Forelimb muscle (tissue), 1 donor: ENCODE measurements at places on chromosomes 16 and 17. TPM values are rescaled to one million over a fixed set of nuclear protein-coding genes. Genes with fewer than 3 reads are reported as not detected.

Gene TMEM235
- polyA plus RNA-seq: not detected

Gene ABCC11
- 0.18 TPM for polyA plus RNA-seq

- no peak for DNase-seq
Measured at GRCh38 chr16:85550953-85551924, 61.9 kb upstream of the GSE1 start.

DNA sequence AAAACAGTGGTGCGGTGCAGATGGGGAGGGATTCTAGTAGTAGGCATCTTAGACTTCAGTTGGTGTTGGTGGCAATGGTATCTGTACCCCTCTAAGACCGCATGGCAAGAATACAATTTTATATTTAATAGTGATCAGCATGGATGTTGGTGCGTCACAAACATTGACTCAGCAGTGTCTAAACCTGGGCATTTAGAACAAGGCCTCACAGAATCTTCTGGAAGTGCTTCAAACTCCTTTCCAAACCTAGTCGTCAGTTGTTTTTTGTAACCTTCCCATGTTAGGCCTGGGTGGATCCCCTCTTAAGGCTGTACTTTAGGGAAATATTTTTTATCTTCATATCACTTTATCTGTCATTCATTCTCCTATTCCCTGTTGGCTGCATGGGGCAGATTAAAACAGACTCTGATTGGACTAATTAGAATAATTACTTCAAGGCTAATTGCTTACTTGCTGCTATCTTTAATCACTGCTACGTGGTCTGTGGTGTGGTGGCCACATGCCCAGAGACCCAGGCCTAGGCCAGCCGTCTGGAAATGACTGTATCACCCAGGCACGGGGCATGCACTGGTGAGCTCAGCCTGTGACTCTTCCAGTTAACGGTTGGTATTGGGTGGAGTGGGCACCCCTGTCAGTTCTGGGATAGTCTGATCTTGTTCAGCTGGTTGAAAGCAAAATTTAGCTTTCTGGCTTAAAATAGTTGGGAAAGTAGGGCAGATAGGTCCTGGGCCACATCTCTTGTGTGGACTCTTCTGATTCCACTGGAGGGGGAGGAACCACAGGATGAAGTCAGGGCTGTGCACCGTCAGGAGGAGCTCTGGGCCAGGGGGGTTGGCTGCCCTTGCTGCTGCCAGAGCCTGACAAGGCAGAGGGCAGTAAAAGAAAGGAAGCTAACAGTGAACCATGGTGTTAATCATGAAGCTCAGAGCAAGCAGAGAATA lies 4.5 kb downstream of the ALKBH5 start:
- no peak for DNase-seq

DNA sequence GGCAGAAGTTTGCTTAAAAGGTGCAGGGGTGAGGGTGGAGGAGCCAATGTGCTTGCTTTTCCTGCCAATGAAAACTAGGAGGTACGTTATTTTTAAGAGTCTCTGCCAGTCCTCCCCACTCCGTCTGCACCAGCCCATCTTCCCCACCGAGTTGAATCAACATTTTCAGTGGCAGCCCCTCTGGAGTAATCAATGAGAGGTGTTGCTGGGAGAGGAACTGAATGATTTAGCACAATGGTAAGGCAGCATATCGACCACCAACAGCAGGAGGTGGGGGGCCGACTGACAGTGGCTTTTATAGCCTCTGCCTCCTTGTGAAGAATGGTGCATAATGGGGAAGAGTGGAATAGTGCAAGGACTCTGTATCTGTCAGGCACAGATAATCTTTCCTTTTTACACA lies 1465.0 kb upstream of the GOT2 start:
- no peak for DNase-seq

GRCh38 chr16:88465387-88465983 lies 12.4 kb downstream of the ZFPM1 start:
- DNase-seq: no peak

- no peak for DNase-seq
Measured at GRCh38 chr17:4142107-4142900, 526 bp downstream of the ZZEF1 start.

- DNase-seq: no peak
Measured at GRCh38 chr16:4874666-4875065, 27.4 kb downstream of the UBN1 start.

DNA sequence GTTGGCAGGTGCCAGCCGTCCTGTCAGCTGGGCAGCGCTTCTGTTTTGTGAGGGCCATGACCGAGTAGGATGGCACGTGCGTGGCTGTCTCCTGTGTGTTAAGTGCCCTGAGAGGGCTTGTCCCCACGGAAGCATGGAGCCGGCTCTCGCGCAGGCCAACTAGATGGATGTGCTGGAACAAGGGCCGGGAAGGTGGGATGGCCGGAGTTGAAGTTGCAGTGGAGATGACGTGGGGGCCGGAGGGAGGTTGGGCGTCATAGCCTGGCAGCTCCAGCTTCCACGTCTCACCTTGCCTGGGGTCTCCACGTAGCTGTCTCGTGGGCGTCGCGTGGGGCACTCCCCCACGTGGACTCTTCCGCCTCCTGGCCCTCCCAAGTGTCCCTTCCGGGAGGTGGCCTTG lies 27.7 kb downstream of the TBCD start:
- DNase-seq: no peak

- no peak for DNase-seq
Measured at GRCh38 chr16:10136916-10137315, 45.3 kb downstream of the GRIN2A start.

- no peak for DNase-seq
Measured at GRCh38 chr16:85091522-85091910, 20.8 kb downstream of the CIBAR2 start.

DNA sequence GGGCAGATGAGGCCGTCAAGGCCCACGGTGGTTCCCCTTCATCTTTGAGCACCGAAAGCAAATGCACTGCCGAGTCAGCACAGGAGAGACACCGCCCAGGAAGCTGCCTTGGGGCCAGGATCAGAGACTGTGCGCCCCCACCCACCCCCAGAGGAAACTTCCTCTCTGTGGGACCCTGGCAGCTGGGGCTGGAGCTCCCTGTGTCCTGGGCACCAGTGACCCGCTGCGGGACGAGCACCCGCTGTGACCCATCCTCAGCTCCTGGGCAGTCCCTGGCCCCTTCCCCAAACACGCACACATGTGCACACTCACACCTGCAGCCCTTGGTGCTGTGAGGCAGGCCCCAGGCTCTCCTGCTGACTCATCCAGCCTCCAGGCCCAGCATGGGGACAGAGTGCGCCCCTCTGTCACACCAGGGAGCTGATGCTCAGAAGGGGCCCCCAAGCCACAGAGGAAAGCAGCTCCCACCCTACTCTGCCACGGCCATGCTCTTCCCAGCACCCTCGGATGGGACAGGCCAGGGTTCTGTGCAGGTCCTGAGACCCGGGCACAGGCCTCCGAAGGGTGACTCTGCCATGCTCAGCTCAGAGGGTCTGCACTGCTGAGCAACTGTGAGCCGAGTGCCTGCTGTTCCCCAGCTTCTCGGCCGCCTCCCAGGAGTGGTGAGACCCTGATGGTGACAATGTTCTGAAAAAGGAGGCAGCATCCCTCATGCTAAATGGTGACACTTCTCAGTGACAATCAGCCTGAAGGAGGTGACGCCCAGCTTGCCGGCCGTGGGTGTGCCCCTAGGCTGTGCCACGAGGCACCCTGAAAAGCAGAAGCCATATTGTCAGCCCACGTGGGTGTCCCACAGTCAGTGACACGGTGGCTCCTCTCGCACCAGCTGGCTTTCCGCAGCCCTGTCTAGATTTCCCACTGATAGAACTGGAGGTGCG lies 3.6 kb downstream of the PIEZO1 start:
- no peak for DNase-seq

DNA sequence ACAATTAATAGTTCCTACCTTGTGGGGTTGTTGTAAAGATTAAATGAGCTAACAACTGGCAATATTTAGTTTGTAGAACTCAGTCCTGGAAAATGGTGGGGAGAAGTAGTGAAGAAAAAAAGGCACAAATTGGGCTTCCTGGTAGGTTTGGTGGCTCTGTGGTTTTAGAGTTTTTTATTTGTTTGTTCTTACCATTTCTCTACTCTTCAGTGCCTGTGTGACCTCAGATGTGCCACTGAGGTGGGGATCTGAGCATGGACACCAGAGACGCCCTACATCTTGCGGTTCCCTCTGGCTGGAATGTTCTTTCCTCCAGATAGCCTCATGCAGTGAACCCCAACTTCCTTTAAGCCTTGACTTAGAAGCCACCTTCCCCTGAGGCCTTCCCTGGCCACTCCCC lies 7.7 kb downstream of the ZBTB4 start:
- no peak for DNase-seq

- no peak for DNase-seq
Measured at GRCh38 chr17:38750312-38751121, 2.0 kb upstream of the PSMB3 start.

DNA sequence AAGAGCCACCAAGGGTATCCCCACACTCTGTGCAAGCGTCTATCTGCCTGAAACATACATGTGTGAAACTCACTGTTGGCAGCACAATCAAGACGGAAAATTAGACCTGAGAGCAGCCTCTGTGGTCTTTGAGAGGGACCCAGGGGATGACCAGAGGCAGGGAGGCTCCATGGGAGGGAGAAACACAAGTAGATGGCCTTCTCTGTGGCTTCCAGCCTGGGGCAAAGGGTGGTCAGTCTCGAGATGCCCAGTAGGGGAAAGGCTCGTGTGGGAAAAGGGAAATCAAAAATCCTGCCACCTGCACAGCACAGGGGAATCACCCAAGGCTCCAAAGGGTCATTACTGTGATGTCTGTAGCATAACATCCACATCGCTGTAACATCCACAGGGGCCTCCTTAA lies 823.3 kb downstream of the KCNJ18 start:
- no peak for DNase-seq
